ENCODE measurements at places on chromosomes 7 and 10. TPM values are rescaled to one million over a fixed set of nuclear protein-coding genes. Genes with fewer than 3 reads are reported as not detected.

GRCh38 chr10:98039690-98040381 is 9.4 kb upstream of the CRTAC1 start:
- no peak for DNase-seq

DNA sequence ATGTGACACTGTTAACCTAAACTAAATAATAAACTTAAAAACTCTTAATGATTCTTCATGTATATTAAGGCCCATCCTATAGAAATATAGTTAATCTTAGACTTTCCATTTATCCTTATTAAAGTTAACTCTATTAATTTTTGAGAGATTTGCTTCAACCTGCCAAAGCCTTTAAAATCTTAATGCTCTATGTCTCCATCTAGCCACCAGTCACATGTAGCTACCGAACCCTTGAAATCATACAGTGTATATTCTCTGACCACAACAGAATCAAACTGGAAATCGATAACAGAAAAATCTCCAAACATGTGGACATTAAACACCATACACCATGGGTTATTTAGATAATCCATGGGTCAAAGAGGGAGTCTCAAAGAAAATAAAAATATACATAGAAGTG is 51.9 kb downstream of the ASZ1 start:
- DNase-seq = no peak

DNA sequence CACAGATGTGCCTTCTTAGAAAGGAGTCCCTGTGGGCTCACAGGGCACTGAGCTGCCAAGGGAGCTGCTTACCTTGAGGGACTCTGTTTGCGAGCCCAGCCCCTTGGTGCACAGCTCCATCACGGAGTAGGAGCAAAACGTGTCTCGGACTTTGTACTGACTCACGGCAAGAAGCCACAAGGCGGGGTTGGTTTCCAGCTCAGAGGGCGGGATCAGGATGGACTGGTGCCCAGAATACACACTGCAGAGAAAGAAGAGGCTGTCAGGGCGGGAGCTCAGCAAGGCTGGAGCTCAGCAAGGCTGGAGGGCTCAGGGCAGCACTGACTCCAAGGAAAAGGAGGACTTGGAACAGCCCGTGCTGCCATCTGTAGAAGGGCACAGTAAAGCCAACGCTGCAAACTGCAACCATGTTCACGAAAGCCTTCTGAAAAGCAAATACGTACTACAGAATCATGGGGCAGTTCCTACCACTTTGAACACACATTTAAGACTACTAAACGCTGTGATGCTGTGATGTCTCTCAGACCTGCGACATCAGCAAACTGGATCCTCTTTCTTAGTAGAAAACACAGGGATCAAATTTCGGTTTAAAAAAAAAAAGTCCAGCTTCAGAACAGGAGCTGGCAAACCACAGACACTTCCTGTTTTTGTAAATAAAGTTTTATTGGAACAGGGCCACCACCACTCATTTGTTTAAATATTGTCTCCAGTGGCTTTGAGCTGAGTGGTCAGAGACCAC is 194.3 kb downstream of the ZMYND11 start:
- peak; percentile 87 for DNase-seq

- DNase-seq = no peak
Measured at GRCh38 chr7:47724335-47724982, 142.5 kb upstream of the TNS3 start.

Gene RNF32
- total RNA-seq = 0.38 TPM

Gene CDC14C
- total RNA-seq = not detected

- peak; percentile 97 for DNase-seq
Measured at GRCh38 chr10:79084012-79084971, 15.5 kb downstream of the ZMIZ1 start.

Gene LDB3
- total RNA-seq = 1,375 TPM

DNA sequence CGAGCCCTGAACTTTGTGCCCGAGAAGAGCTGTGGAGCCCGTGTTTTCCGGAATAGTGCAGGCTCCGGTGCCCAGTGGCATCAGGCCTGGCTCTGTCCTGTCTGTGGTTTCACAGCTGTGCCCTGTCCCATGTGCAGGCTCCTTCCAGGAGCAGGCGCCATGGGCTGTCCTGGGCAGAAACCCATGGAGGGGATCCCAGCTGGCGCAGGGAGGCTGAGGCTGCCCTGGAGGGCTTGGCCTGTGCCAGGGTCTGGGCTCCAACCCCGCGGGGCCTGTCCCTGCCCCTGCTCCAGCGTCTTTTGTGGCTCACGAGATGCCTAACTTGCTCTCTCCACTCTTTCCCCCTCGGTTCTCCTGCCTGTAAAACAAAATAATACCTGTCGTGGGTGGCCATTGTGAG is 23.3 kb upstream of the CRHR2 start:
- DNase-seq = no peak

GRCh38 chr10:26251925-26252324 is 35.4 kb downstream of the GAD2 start:
- DNase-seq = no peak

- DNase-seq = no peak
Measured at GRCh38 chr10:100182281-100182680, 3.5 kb downstream of the ERLIN1 start.

- no peak for DNase-seq
Measured at GRCh38 chr10:46547541-46548497, 8.6 kb downstream of the GPRIN2 start.

DNA sequence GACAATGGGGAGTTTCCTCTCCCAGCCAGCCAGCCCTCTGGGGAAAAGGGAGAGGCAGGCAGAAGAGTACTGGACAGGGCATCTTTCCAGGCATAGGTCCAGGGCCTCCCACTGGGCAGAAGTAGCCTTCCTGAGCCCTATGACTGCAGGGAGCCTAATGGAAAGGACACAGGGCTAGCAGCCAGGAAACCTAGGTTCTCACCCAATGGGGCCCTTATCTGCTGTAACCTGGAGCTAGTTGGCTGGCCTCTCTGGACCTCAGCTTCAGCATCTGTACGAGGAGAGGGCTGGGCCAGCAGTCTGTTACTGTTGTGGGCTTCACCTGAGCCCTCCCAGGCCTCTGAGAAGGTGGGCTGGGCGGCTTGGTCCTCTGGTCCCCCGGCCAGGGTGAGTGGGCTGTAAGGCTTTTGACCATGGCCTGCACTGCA is 22.4 kb downstream of the LDB3 start:
- DNase-seq = peak; percentile 70

DNA sequence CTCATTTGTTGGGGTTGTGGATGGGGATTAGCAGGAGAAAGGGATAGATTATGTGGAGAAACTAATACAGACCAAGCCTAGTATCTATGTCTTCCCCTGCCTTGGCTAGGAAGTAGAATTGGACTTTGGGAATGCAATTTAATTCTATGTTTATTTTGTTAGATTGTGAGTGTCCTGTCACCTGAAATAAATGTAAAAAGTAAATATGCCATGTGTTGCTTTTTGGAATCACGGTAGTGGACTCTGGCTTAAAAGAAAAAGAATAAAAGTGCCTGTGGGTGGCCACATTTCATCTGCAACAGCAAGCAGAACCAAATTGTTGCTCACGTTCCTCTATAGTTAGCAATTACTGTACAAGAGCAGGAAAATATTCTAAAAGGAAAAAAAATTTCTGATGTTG is 42.3 kb downstream of the TET1 start:
- no peak for DNase-seq

- no peak for DNase-seq
Measured at GRCh38 chr10:7045891-7046599, 364.8 kb downstream of the SFMBT2 start.

- DNase-seq = no peak
Measured at GRCh38 chr7:36079446-36080025, 73.5 kb upstream of the EEPD1 start.

DNA sequence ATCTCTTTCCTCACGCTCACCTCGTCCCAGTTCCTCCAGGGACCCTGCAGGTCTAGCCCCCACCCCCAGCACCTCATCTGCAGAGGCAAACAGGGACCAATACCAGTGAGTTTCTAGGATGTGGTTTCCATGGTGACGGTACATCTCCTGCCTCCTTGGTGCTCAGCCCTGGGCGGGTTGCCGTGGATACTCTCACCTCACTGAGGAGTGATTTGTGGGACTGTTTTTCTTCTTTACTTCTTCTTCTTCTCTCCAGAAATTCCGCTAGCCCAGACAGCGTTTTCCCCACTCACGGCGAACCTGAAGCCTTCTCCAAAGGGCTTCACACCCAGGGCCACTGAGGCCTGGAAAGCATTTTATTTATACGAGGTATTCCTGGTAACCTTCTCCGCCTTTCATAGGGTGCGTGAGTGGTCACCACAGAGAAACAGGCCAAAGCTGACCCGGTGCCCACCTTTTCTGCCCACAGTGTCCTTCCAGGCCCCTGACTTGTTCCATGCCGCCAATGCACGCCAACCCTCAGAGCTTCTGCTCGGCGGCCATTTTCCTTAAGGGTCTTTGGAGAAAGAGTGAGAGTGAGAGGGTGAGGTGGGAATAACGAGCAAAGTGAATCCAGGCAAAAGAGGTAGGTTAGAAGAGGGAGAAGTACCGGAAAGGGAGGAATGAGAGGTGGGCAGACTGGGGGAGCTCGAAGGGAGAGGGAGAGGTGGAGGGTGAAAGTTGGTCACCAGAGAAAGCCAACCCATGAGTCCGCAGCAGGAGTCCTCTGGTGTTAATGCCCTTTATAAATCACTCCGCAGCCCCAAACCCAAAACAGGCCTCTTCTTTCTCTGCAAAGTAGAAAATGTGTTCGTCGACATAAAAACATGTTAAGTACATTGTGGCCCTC is 15.5 kb downstream of the FAM241B start:
- no peak for DNase-seq

DNA sequence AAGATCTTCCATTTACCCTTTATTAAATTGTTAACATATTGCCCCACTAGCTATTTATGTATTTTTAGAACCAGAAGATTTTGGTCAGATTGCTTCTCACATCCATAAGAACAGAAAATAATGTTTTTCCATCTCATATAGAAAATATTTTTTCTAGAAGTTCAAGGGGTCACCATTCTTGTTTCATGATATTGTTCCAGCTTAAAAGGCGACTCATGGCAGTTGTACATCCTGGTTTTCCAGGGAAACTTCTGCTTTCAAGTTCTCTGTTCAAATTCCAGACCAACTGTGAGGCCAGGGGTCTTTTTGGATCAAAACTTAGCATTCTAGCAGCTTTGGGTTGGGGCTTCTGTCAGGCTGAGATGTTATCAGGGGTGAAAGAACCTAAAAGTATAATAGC is 84.4 kb downstream of the LRRC4 start:
- no peak for DNase-seq

DNA sequence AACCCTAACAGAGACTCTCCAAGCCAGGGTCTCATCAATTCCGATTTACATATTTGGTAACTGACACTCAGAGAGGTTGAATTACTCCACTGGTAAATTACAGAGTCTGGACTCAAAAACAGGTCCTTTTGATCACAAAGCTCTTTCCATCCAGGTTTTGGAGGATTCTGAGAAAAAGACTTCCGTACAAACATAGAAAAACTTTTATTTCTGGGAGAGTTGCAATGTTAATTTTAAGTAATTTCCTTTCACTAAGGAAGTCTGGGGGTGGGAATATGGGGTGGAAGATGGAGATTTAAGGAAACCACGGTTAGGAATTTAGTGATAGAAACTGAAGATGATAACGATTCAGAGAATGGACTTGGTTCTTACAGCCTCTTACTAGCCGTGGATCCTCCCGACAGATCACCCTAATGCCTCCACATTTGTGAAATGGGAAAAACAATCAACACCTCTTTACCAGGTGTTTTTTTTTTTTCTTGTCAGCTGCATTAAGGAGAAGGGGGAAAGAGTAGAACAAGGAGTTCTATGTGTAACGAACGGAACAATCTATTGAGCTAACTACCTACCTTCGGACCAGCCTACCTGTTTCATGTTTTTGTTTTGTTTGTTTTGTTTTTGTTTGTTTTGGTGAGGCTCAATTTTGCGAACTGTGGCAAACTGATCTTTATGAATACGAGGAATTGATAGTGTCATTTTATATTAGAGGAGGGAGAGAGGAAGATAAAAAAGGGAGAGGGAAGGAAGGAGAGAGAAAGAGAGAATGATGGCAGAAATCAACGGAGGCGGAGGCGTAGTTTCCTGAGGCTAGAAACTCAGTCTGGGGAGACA is 1.7 kb upstream of the RBM20 start:
- no peak for DNase-seq

GRCh38 chr10:6729071-6729774 is 149.1 kb upstream of the PRKCQ start:
- DNase-seq = no peak

DNA sequence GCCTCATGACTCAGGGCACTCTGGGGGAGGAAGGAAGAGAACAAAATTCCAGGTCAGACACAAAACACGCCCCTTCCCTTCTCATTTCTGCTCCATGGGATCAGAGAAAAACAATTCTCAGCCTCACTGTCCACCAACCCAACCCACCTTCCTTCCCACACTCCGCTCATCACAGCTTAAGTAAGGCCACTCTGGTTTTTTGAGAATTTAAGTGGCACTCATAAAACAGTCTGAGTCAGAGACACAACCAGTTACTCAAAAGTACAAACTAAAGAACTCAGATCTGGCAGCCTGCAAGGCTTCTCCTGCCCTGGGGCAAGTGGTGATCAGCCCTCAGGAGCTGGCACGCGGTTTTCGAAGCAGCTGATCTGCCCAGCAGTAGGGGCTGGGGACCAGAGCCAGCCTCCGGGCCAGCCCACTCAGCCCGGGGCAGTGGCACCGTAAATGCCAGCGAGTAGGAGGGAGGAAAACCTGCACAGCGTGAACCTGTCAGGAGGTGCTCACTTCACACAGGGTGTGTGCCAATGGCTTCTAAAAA is 39.1 kb upstream of the ABLIM1 start:
- DNase-seq = peak; percentile 87

- DNase-seq = no peak
Measured at GRCh38 chr7:53398566-53398965, 363.1 kb downstream of the POM121L12 start.

Gene NCF1
- 6.0 TPM for total RNA-seq

GRCh38 chr10:129642427-129642826 is 175.4 kb downstream of the MGMT start:
- DNase-seq = no peak

Gene HDAC9
- total RNA-seq = 22.8 TPM

DNA sequence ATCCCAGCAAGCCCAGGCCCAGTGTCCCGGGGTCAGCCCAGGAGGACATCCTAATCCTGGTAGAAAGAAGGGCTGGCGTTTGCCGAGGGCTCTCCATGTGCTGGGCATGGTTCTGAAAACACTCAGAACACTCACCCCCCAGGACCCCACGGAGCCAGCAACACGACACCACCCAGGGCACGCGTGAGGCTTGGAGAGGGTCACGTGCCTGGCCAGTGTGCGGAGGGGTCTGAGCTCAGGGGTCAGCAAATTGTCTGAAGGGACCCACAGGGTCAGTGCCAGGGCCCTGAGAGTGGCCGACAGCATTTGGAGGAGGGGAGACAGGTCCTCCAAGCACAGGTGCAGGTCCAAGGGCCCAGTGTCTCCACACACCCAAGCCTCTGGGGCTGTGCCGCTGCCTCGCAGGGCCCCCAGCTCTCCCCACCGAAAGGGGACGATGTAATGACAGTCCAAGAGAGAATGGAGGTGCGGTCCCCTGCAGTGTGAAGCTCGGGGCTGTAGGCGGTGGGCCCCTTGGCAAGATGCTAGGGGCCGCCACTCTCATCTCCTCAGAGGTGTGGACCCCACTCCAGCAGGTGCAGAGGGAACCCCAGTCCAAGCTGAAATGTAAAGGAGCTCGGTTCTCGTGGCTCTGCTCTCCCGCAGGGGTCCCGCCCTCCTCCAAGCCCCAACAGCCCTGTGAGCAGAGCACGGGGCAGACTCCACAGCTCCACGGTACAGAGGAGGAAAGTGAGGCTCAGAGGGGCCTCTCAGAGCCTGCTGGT is 7.8 kb downstream of the FOXL3 start:
- DNase-seq = no peak

- DNase-seq = peak; percentile 79
Measured at GRCh38 chr7:77696643-77697534, 630 bp downstream of the RSBN1L start.

GRCh38 chr7:100604028-100604975 is 2.1 kb downstream of the PCOLCE start:
- DNase-seq = peak; percentile 90

GRCh38 chr10:80530251-80530650 is 7.5 kb upstream of the SH2D4B start:
- no peak for DNase-seq

Data from Right ventricle myocardium superior (tissue), 1 donor.